ENCODE measurements at places on chromosomes 1 and 21. TPM values are rescaled to one million over a fixed set of nuclear protein-coding genes. Genes with fewer than 3 reads are reported as not detected.
A peak's percentile ranks its signal among the peaks of the same experiment; 100 is the strongest.

- DNase-seq, result no peak
- H3K27ac ChIP-seq, result no peak overlapping the region
- H3K27me3 ChIP-seq, result no peaks in the 10 kb centered on the region
- no peaks in the 10 kb centered on the region for H3K4me1 ChIP-seq
- H3K4me3 ChIP-seq, result no peak overlapping the region
- H3K36me3 ChIP-seq, result no peaks in the 10 kb centered on the region
Observed at GRCh38 chr1:178574345-178574744, 61.4 kb downstream of the TEX35 start.

DNA sequence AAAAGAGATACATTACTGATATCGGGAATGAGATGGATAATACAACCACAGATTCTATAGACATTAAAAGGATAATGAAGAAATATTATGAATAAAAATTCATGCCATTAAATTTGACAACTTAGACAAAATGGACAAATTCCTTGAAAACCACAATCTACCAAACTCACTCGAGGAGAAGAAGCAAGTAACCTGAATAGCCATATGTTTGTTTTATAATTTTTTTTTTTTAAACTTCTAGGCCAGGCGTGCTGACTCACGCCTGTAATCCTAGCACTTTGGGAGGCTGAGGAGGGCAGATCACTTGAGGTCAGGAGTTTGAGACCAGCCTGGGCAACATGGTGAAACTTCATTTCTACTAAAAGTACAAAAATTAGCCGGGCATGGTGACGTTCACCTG, 327.9 kb downstream of the VAV3 start:
- H3K27ac ChIP-seq, result no peak overlapping the region
- H3K4me3 ChIP-seq, result no peak overlapping the region
- H3K36me3 ChIP-seq, result no peaks in the 10 kb centered on the region
- H3K27me3 ChIP-seq, result no peaks in the 10 kb centered on the region

GRCh38 chr1:220748089-220748934, at the start of gene MTARC2:
MTARC2 (plus strand) TSS chr1:220748322; CDS start chr1:220748532, 210 bp downstream.
- no peaks in the 10 kb centered on the region for H3K4me1 ChIP-seq
- peak within 1 kb of the TSS; percentile 83 for H3K27ac ChIP-seq
- H3K4me3 ChIP-seq, result peak within 1 kb of the TSS; percentile 81

Gene AQP10
- total RNA-seq, result not detected

Gene PADI3
- total RNA-seq, result not detected

GRCh38 chr1:87179076-87179810, 149.4 kb upstream of the LMO4 start:
- no peaks in the 10 kb centered on the region for H3K27me3 ChIP-seq
- no peaks in the 10 kb centered on the region for H3K36me3 ChIP-seq
- no peak for DNase-seq
- H3K27ac ChIP-seq, result no peak overlapping the region
- no peaks in the 10 kb centered on the region for H3K4me1 ChIP-seq

Gene SEMA4A
- 9.2 TPM for total RNA-seq

- DNase-seq, result no peak
- H3K36me3 ChIP-seq, result no peaks in the 10 kb centered on the region
- H3K4me3 ChIP-seq, result no peak overlapping the region
- H3K27me3 ChIP-seq, result no peaks in the 10 kb centered on the region
Observed at GRCh38 chr1:168734271-168734670, 5.3 kb upstream of the DPT start.

Gene C1orf116
- 5.6 TPM for total RNA-seq

GRCh38 chr1:246319083-246319714, 187.9 kb downstream of the SMYD3 start:
- H3K27me3 ChIP-seq, result no peaks in the 10 kb centered on the region
- DNase-seq, result no peak
- H3K4me1 ChIP-seq, result no peaks in the 10 kb centered on the region
- H3K36me3 ChIP-seq, result no peaks in the 10 kb centered on the region

DNA sequence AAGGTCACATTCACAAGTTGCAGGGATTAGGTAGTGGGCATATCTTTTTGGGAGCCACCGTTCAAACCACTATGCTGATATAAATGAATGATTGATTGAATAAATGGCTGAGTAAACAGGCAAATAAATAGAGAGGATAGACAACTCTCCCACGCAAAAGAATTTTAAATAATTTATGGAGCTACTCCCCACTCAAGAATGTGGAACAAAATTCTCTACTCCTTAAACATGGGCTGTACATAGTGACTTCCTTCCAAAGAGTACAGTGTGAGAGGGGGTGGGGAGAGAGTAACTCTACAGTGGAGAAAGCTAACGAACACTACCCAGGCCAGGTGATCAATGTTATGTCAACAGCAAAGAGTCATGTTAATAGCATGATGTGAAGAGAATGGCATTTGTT, 40.7 kb downstream of the KRTAP19-8 start:
- DNase-seq, result no peak
- no peaks in the 10 kb centered on the region for H3K27me3 ChIP-seq
- H3K4me1 ChIP-seq, result no peaks in the 10 kb centered on the region
- H3K4me3 ChIP-seq, result no peak overlapping the region
- H3K36me3 ChIP-seq, result no peaks in the 10 kb centered on the region

- no peaks in the 10 kb centered on the region for H3K27me3 ChIP-seq
- H3K36me3 ChIP-seq, result no peaks in the 10 kb centered on the region
- H3K4me1 ChIP-seq, result no peaks in the 10 kb centered on the region
- no peak for DNase-seq
- no peak overlapping the region for H3K27ac ChIP-seq
Observed at GRCh38 chr1:36217670-36218069, 6.6 kb upstream of the THRAP3 start.

Gene LPAR3
- not detected for total RNA-seq

DNA sequence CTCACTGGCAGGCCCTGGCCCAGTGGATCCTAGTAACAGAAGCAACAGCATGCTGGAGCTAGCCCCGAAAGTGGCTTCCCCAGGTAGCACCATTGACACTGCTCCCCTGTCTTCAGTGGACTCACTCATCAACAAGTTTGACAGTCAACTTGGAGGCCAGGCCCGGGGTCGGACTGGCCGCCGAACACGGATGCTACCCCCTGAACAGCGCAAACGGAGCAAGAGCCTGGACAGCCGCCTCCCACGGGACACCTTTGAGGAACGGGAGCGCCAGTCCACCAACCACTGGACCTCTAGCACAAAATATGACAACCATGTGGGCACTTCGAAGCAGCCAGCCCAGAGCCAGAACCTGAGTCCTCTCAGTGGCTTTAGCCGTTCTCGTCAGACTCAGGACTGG, 7.7 kb downstream of the CGN start:
- DNase-seq, result no peak
- no peaks in the 10 kb centered on the region for H3K27me3 ChIP-seq
- no peaks in the 10 kb centered on the region for H3K4me1 ChIP-seq
- H3K36me3 ChIP-seq, result no peaks in the 10 kb centered on the region
- no peak overlapping the region for H3K27ac ChIP-seq

Gene FABP3
- 15.0 TPM for total RNA-seq

Gene SPRR2A
- not detected for total RNA-seq

DNA sequence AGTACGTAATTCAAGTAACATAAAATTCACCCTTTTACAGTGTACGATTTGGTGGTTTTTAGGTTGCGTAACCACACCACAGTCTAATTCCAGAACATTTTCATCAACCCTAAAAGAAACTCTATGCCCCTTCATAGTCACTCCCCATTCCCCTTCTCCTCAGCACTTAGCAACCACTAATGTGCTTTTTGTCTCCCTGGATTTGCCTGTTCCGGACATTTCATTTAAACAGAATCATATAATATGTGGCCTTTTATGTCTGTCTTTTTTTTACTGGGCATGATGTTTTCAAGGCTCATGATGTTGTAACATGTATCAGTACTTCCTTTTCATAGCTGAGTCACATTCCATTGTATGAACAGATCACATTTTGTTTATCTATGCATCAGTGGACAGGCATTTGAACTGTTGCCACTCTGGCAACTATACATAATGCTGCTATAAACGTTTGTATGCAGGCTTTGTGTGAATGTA, 20.8 kb downstream of the OBSCN start:
- H3K36me3 ChIP-seq, result no peaks in the 10 kb centered on the region
- H3K27ac ChIP-seq, result no peak overlapping the region
- H3K4me1 ChIP-seq, result no peaks in the 10 kb centered on the region
- DNase-seq, result no peak

DNA sequence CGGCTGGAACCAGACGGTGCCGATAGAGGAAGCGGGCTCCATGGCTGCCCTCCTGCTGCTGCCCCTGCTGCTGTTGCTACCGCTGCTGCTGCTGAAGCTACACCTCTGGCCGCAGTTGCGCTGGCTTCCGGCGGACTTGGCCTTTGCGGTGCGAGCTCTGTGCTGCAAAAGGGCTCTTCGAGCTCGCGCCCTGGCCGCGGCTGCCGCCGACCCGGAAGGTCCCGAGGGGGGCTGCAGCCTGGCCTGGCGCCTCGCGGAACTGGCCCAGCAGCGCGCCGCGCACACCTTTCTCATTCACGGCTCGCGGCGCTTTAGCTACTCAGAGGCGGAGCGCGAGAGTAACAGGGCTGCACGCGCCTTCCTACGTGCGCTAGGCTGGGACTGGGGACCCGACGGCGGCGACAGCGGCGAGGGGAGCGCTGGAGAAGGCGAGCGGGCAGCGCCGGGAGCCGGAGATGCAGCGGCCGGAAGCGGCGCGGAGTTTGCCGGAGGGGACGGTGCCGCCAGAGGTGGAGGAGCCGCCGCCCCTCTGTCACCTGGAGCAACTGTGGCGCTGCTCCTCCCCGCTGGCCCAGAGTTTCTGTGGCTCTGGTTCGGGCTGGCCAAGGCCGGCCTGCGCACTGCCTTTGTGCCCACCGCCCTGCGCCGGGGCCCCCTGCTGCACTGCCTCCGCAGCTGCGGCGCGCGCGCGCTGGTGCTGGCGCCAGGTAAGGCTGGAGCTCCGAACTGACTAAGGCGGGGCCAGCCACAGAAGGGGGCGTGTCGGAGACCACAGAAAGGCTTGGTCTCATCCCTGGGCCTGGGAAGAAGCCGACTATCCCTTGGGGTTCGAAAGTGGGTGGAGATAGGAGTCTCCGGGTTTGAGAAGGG, 486 bp downstream of the SLC27A3 start:
- H3K27ac ChIP-seq, result peak overlapping the region; percentile 85
- H3K4me3 ChIP-seq, result peak overlapping the region; percentile 87
- H3K4me1 ChIP-seq, result peaks cover 31% of the 10 kb centered on the region
- peak; percentile 73 for DNase-seq

Gene HOOK1
- 0.16 TPM for total RNA-seq

DNA sequence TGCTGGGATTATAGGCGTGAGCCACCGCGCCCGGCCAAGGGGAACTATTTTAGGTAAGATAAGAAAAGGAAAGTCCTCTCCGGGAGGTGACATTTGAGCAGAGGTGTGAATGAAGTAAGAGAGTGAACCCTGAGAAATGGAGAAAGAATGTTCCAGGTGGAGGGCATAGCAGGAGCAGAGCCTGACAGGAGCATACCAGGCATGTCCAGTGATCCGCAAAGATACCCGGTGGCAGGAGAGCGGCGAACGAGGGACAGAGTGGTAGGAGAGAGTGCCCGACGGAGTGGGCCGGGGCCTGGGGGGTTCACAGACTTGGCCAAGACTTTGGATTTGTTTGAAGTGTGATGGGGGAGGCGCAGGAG, 7.9 kb upstream of the RPS6KA1 start:
- DNase-seq, result no peak
- no peaks in the 10 kb centered on the region for H3K36me3 ChIP-seq
- H3K27me3 ChIP-seq, result no peaks in the 10 kb centered on the region

DNA sequence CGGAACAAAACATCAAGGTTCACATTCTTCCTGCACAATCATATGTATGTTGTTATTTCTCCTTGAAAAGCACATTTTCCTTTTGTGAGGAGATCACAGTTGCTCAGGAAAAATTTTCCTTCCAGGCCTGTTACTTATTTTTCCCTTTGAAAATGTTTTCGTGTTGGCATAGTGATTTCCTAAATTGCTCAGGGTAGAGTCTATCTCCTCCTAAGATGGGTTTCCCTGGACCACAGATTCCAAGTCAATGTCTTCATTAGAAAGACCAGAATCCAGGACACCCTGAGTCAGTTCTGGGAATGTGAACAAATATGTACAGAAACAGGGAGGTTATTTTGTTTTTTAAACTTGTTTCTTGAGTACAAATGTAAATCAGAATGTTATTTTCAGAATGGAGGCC, 94.3 kb upstream of the C1orf105 start:
- H3K36me3 ChIP-seq, result no peaks in the 10 kb centered on the region
- H3K4me3 ChIP-seq, result no peak overlapping the region
- H3K27me3 ChIP-seq, result no peaks in the 10 kb centered on the region
- no peak overlapping the region for H3K27ac ChIP-seq

Gene SIKE1
- total RNA-seq, result 31.6 TPM

Gene TMEM81
- total RNA-seq, result 2.6 TPM

Gene TSPAN2
- total RNA-seq, result 9.7 TPM

Gene SLC26A9
- total RNA-seq, result not detected

Gene CD1B
- not detected for total RNA-seq

GRCh38 chr1:205470131-205470530, 14.3 kb upstream of the BLACAT1 start:
- H3K4me1 ChIP-seq, result no peaks in the 10 kb centered on the region
- H3K27ac ChIP-seq, result no peak overlapping the region
- DNase-seq, result no peak
- no peak overlapping the region for H3K4me3 ChIP-seq
- no peaks in the 10 kb centered on the region for H3K36me3 ChIP-seq

- H3K4me3 ChIP-seq, result no peak overlapping the region
- no peaks in the 10 kb centered on the region for H3K4me1 ChIP-seq
- H3K36me3 ChIP-seq, result no peaks in the 10 kb centered on the region
- DNase-seq, result no peak
Observed at GRCh38 chr1:185789501-185790193, 55.5 kb downstream of the HMCN1 start.

Gene ASPM
- total RNA-seq, result 3.2 TPM

Gene C1orf87
- total RNA-seq, result not detected

- H3K27me3 ChIP-seq, result no peaks in the 10 kb centered on the region
- peaks cover 27% of the 10 kb centered on the region for H3K4me1 ChIP-seq
- no peak for DNase-seq
- H3K36me3 ChIP-seq, result no peaks in the 10 kb centered on the region
Observed at GRCh38 chr1:155941845-155942531, 550 bp downstream of the RXFP4 start.

GRCh38 chr1:37731312-37732019, 33.5 kb downstream of the EPHA10 start:
- DNase-seq, result no peak
- H3K27ac ChIP-seq, result no peak overlapping the region

Data from breast epithelium (tissue), 4 donors.